ENCODE measurements at places on chromosomes 7 and 10.

DNA sequence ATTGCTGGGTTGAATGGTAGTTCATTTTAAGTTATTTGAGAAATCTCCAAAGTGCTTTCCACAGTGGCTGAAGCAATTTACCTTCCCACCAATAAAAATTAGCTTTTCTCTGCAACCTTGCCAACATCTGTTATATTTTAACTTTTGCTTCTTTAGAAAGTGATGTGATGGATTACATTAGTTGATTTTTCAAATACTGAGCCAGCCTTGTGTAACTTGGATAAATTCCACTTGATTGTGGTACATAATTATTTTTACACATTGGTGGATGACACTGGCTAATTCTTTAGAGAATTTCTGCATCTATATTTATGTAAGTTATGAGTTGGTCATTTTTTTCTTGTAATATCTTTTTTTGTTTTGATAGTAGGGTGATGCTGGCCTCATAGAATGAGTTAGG lies 634.1 kb downstream of the GALNT17 start:
- DNase-seq, result no peak

GRCh38 chr10:112526139-112526538 lies 79.1 kb downstream of the VTI1A start:
- no peak for DNase-seq

DNA sequence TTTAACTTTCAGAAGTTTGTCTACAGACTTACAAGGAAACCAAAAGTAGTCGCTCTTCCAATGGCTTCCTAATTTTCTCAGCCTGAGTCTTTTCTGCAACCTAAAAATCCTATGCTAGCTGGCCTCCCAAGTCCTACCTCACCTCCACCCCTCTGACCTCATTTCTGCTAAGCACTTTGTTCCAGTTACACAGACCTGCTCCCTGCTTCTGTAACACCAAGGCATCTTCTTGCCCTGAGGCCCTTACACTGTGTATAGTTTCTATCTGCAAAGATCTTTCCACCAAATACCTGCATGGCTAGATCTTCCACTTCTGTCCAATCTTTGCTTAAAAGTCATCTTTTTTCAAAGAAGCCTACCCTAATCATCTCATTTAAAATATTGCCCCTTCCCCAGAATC lies 1.9 kb upstream of the SNX13 start:
- DNase-seq, result no peak

GRCh38 chr7:44155191-44156185 lies 14.4 kb upstream of the MYL7 start:
- no peak for DNase-seq
